ENCODE measurements at places on chromosomes 5 and 9. TPM values are rescaled to one million over a fixed set of nuclear protein-coding genes. Genes with fewer than 3 reads are reported as not detected.
A peak's percentile ranks its signal among the peaks of the same experiment; 100 is the strongest.

GRCh38 chr9:38629511-38629910, 9.1 kb upstream of the ANKRD18A start:
- no peak for DNase-seq

GRCh38 chr9:93194221-93194625, 10.3 kb downstream of the WNK2 start:
- no peak for DNase-seq

GRCh38 chr5:167512111-167512510, 779.3 kb upstream of the WWC1 start:
- no peak for DNase-seq

DNA sequence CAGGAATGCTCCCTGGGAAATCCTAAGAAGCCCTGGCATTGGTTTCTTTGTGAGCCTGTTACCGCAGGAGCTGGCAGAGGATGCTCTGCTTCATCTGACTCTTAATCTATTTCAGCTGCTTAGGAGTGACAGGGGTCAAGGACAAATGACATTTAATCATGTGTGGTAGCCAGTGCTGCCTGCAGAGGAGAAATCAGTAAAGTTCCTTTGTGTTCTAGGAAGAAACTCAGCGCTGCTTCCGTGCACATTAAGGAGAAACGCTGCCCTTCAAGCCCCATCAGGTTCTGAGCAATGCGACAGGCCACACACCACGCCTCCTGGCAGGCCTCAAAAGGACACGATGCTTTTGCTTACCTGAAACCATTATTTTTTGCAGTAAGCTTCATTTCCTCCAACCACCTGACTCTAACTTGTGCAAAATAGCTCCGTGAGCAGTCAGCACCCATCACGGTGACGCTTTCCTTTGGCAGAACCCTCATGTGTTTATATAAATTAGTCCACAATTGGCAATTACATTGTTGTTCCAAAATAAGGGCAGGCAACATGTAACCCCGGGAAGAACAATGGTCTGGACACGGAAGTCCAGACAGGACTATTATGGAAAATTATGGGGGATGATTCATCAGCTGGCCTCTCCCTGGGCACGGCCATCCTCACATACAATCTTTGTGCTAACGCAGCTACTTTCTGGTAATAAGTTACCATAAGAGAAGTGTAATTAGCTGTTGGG, 387.9 kb upstream of the DAP start:
- DNase-seq = no peak

- DNase-seq = no peak
These were observed 57.3 kb downstream of the PHF2 start for GRCh38 chr9:93633492-93634221.

DNA sequence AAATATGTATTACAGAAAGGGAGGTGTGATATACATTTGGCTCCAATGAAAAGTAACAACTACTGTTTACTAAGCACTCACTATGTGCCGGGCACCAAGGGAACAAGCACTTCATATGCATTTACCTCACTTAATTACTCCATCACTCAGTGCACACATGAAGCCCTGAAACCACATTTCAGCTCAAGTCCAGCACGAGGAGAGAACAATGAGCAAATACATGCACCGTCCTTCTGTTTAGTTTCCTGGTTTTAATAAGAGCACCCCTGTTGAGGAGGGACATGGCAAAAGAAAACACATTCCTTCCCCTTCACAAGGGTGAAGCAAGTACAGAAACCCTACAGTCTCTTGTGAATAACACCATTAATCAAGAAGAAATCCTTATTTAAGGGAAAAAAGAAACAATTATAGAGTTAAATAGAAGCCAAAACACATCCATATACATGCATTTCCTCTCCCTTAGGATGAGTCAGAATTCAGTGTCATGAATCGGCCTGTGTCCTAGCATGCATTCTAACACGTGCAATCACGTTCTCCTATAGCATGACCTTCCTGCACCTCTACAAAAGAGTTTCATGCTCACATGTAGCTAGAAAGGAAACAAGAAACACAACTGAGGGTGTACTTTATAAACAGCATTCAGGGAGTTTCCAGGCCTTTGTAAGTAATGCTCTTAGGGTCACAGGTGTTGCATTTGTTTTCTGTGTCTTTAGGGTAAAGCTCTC, 411.6 kb downstream of the BNC2 start:
- no peak for DNase-seq

DNA sequence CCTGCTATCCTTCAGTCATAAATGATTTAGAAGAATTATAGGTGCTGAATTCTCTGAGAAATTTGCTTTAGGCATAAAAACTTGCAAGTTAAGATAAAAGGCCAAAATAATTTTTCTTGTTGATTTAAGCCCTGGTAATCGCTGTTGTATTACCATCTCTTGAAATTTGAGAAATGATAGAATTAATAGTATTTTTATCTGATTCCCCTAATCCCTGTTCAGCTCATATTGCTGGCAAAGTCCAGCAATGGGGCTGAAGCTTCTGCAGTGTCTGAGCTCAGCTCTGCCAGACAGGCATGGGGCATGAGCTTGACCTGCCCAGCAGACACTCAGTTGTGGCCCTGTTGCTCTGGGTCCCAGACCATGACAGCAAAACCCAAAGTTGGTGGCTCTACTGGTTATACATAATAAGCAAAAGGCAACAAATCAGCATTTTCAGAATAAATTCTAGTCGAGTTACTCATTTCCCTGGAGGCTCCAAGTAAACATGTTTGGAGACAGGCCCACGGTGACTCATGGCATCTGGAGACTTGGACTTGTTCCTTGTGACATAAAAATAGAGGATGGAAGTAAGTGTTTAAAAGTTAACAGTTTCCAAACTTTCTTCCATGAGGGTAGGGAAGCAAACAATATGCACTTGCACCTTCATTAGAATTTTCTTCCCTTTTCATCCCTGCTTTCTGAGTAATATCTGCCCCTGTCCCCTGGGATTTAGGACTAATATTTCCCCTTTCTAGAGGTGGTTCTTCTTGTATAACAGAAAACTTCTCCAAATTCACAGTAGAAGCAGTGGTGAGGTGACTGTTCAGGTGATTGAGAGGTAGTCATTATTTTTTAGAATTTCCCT, 60.2 kb upstream of the SLC2A8 start:
- DNase-seq = peak; percentile 83

DNA sequence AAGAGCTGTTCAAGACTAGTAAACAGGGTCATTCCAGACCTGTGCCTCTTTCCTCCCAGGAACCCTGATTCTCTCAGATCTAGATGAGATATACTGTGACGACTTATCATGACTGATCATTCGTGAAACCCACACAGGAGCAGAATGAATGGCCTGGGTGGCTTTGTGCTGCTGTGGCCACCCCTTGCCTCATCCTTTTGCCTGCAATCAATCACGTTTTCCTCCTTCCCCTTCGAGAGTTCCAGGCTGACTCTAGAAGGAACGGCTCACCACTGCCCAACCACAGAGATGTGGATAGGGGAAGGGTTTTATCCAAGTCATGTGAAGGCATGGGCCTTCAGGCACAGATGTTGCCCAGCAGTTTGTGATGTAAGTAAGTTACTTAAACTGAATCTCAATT, 5.8 kb downstream of the ANXA6 start:
- DNase-seq = no peak

DNA sequence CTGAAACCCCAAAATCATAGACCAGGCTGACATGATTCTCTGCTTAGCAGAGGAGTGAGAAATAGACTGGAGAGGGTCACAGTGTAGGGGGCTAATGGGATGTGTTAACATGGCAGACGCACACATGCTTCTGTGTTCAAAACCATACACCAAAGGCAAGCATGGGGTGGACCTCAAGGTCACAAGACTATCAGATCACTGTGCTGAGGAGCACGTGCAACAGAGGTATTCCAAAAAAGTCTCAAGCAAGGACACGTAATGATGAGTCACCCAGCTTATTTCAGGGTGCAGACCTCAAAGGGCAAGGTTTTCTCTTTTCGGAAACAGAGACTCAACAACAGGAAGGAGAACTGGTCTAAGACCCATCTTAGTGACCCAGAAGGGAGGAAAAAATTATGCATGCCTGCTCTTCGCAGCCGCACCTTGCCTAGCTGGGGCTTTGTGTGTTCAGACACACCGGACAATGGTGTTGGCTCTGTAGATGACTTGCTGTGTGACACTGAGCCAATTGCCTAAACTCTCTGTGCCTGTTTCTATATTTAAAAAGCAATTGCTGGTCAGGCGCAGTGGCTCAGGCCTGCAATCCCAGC, 20.3 kb downstream of the WHRN start:
- DNase-seq = no peak

DNA sequence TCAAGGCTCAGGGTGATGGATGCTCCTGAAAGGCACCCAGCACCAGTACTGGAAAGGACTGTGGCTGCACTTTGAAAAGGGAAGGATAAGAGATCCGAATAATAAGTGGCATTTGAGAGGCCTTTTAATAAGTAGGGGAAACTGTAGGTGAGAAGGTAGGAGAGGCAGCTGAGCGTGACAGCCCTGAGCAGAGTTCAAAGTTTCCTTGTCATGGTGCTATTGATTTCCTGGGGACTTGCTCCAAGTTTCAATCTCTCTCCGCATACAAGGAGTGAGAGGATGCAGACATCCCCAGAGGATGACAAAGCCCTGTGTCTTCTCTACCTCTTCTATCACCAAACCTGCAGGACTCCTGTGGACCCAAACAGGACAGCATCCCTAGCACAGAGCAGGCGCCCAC, 354.5 kb downstream of the SPOCK1 start:
- no peak for DNase-seq

DNA sequence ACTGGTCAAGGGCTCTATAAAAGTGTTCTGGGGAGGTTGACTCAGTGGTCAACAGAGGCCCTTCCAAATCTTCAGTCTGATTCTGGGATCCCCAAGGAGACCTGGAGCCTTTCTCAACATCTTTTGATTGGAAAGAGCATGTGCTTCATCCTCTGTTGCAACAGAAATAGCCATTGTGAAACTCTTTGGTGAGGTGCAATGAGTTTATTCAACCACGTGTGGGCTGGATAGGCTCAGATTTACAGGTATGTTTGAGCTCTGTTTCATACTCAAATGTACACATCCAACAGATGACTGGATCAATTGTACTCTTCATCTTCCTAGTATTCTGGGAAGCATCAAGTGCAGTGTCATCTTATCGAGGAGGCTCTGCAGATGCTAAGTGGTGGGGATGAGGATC, 60.5 kb downstream of the CTSL start:
- no peak for DNase-seq

Gene ITGA2
- polyA plus RNA-seq = 63.0 TPM

Gene ZDHHC11B
- 41.6 TPM for polyA plus RNA-seq

Gene SPATA31A3
- not detected for polyA plus RNA-seq

Gene CA9
- 1.3 TPM for polyA plus RNA-seq

Gene FLT4
- 37.2 TPM for polyA plus RNA-seq

Gene SLC25A2
- polyA plus RNA-seq = not detected

Gene TAS2R1
- 0.13 TPM for polyA plus RNA-seq

Gene PRDM9
- polyA plus RNA-seq = not detected

All from left lung (tissue), 14 donors.